ENCODE measurements at places on chromosomes 2 and 18. TPM values are rescaled to one million over a fixed set of nuclear protein-coding genes. Genes with fewer than 3 reads are reported as not detected.

Gene ADRA2B
- total RNA-seq, result 0.07 TPM

Gene PFN4
- 0.35 TPM for total RNA-seq

Gene MEP1B
- not detected for total RNA-seq

Gene FAM237A
- total RNA-seq, result not detected

Gene CELF4
- total RNA-seq, result not detected

Gene NOSTRIN
- not detected for total RNA-seq

Gene SULT1C4
- total RNA-seq, result not detected

Gene PMS1
- 42.8 TPM for total RNA-seq

Gene NIF3L1
- 32.0 TPM for total RNA-seq

Gene UPP2
- not detected for total RNA-seq

Gene CYP27A1
- 1.2 TPM for total RNA-seq

Gene CBLN2
- not detected for total RNA-seq

Gene SPATA3
- total RNA-seq, result not detected

DNA sequence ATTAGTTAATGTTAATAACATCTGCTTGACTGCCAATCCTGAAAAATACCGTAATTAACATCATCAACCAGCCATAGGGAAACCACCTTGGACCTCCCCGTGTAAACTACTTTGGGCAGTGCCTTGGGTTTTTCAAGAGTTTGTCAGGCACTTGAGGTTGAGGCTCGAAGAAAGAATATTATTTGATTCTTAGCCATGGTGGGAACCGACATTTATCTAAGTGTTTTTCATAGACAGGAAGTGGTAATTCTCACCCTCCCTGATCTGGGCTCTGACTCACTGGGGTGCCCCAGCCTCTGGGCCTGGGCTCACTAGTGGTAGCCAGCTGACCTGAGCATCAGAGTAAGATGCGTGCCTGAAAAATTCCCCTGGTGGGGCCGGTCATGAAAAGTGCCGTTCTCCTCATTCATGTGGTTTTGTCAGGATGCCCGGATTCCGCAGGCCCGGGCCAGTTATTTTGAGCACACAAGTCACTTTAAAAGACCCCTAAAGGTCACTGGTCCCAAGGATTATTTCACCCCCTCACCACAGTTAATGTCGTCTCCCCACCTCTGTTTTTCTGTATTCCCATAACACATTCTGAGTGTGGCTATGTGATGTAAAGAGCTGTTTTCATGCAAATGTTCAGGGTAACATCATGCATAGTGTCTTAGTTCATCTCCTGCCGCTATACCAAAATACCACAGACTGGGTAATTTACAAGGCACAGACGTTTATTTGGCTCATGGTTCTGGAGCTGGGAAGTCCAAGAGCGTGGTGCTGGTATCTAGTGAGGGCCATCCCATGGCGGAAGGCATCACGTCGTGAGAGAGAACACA lies 21.6 kb upstream of the SPATA3 start:
- DNase-seq, result peak; percentile 92

- no peak for DNase-seq
These were observed 101.7 kb downstream of the TTC32 start for GRCh38 chr2:19799881-19800780.

GRCh38 chr2:53786352-53786704 lies 425 bp downstream of the ASB3 start:
- DNase-seq, result peak; percentile 32

DNA sequence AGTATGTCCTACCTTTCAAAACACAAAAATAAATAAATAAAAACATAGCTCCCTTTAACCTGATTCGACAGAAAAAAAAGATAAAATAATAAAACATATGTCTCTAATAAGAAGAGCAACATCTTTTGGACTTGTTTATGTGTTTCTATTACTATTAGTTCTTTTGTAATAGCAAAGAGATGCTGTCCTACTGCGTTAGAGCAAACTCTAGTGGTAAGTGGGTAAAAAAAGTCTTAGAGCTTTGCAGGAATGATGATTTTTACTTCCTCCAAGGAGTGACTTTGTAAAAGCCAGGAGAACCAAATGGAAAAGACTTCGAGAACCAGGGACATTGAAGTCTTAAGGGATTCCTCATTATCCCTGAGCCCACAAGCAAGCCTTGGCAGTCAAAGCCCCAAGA lies 450.1 kb downstream of the METTL4 start:
- no peak for DNase-seq

GRCh38 chr18:35174745-35175144 lies 66.1 kb upstream of the ZNF397 start:
- no peak for DNase-seq

GRCh38 chr2:233423552-233423860 lies 69.2 kb downstream of the DGKD start:
- no peak for DNase-seq

DNA sequence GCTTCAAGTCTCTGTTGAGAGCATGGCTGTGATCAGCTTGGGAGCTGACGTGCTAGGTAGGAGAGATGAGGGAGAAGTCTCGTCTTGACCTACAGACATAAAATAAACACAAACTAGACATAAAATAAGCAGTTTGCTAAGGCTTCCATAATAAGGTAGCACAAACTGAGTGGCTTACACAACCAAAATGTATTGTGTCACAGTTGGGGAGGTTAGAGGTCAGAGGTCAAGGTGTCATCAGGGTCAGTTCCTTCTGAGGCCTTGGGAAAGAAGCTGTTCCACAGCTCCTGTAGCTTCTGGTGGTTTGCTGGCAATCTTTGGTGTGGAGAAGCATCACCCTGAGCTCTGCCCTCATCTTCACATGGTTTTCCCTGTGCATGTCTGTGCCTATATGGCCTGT lies 20.2 kb downstream of the DAW1 start:
- DNase-seq, result no peak

GRCh38 chr2:138280999-138281695 lies 220.4 kb upstream of the SPOPL start:
- DNase-seq, result no peak

DNA sequence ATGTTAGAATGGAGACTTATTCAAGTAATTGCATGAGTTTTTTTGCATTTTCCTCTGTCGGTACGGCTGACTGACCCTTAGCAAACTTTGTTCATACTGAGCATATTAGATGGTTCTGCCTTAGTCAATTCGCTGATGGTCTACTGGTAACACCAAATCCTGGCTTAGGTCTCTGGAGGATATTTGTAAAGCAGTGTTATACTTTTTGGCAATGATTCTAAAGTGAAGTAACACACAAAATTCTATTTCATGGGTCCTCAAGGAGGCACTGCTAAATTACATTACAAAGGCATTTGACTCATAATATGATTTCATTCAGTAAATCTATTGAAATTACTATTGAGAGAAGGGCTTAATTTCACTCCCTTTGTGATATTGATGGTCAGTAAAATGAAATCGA lies 246.8 kb upstream of the RASGRP3 start:
- no peak for DNase-seq

DNA sequence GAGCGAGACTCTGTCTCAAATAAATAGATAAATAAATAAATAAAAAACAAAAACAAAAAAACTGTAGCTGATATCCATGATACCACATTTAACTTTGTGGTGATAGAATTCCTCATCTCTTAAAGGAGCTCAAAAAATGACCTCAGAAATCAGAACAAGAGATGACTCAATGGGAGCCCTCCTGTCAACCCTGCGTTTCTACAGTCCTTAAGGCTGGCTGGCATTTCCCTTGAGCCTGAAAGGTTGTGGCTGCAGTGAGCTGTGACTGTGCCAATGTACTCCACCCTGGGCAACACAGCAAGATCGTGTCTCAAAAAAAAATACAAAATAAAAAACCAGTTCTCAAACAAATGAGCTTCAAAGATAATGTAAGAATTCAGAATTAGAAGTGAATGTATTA lies 40.4 kb downstream of the CHST9 start:
- DNase-seq, result no peak

DNA sequence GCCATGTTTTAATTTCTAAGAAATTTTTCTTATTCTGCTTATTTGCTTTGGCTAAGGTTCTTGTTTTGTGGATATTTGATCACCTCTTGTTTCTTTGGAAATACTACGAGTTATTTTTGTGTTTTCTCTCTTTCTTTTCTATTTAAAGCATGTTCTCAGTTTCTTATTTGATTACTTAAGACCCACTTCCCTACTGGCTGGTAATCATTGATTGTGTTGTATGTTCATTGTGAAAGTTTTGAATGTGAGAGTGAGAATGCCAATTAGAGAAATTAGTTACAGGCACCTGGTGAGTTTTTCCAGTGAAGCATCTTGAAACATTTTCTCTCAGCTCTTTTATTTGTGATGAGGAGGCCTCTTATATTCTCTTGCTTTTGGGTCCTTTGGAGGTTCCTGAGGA lies 226.7 kb upstream of the MC4R start:
- no peak for DNase-seq

DNA sequence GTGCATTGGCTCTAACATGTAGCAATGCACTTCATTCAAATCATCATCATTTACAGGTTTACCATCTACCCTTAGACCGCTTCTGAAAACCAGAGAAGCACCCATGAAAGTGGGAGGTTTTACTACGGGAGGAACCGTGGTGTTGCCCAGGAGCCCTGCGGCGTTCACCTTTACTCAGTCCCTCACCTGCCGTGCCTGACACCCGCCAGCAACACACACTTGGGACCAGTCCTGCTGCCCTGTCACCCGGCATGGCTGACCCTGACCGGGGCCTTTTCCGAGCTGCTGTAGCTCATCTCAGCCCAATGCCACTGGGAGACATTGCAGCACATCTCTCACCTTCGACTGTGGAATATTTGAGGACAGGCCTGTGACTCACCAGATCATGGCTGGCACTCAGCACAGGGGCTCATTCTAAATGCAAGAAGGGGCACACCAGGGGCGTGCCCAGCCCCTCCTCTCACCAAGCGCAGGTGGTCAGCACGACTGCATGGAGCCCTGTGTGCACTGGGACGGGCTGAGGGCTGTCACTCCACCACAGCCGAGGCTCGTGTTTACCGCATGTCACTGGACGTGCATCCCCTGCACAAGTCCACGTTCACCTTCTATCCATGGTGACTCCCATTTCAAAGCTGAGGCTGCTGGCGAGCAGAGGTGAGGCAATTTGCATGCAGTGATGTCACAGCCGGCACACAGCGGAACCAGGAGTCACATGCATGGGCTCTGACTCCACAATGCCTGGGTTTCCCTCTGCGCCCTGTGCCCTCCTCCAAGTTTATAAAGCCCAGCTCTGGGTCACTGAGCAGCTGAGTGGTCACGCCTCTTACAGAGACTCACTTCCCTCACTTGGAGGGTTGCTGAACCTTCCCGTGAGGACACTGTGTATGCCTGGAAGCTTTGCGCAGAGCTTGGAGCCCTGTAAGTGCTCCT lies 76.7 kb upstream of the SNTG2 start:
- no peak for DNase-seq

- DNase-seq, result no peak
These were observed 130.6 kb downstream of the THADA start for GRCh38 chr2:43465234-43465633.

DNA sequence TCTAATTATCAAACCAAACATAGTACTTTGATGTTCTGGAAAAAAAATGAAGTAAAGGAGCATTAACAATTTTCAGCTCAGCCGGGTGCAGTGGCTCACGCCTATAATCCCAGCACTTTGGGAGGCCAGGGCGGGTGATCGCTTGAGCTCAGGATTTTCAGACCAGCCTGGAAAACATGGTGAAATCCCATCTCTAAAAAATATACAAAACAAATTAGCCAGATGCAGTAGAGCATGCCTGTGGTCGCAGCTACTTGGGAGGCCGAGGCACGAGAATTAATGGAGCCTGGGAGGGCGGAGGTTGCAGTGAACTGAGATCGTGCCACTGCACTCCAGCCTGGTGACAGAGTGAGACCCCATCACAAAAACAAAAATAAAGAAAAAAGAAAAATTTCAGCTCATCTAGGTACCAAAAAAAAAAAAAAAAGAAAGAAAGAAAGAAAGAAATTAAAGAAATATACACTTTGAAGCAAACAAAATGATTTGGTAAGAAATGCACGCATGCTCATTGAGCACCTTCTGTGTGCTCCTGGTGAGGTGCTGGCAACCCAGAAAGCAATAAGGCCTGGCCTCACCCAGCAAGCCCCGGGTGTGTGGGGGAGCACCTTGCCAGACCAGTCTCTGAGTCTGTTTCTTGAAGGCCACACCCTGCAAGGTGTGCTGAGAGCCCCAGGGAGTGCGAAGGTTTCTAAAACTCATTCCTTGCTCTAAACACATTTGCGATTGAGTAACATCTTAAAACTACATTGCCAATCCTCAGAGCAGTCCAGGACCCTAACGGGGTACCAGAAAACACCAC lies 133.5 kb downstream of the TFCP2L1 start:
- DNase-seq, result no peak

- no peak for DNase-seq
These were observed 96.9 kb downstream of the LOXHD1 start for GRCh38 chr18:46559946-46560670.

- no peak for DNase-seq
These were observed 169.6 kb upstream of the HAAO start for GRCh38 chr2:42961961-42962360.

DNA sequence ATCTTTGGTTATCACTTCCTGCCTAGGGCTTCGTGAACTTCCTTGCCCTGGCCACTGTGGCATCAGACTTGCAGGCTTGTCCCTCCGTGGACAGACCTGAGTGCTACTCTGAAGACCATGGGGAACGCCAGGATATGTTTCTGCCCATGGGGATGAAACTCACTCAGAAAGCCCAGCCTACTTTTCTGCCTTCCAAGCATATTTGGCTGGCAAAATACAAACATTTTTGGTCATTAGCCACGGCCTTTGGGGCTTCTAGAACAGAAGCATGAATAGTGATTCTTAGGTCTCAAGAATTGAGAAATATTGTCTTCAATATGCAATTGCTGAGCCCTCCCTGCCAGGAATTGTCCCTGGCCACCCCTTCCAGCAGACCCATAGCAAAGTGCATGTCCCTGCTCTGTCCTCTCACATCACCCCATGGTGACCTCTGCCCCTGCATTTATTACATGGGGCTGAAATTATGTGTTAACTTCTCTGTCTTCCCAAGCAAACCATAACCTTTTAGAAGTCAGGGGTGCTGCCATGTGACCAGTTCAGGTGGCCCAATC lies 152.4 kb downstream of the OSR1 start:
- no peak for DNase-seq

DNA sequence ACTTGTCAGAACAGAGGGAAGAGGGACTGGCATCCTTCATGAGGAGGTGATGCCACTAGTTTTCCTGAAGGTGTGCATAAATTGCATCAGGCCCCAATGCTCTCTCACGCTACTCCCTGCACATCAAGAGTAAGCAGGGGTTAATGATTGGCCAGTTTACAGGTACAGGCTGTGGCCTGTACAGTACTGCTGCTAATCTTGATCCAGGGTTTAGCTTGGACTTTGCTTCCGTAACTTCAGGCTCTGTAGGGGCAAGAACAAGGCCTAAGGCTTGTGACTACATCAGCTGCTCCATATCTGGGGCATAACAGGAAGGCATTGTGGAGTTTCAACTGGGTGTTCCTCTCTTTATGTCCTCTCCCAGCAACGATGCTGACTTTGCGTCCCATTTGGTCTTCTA lies 96.8 kb upstream of the FZD7 start:
- no peak for DNase-seq

Data from CD8-positive, alpha-beta memory T cell (primary cell).